ENCODE measurements at places on chromosomes 2 and 18.
A peak's percentile ranks its signal among the peaks of the same experiment; 100 is the strongest.

DNA sequence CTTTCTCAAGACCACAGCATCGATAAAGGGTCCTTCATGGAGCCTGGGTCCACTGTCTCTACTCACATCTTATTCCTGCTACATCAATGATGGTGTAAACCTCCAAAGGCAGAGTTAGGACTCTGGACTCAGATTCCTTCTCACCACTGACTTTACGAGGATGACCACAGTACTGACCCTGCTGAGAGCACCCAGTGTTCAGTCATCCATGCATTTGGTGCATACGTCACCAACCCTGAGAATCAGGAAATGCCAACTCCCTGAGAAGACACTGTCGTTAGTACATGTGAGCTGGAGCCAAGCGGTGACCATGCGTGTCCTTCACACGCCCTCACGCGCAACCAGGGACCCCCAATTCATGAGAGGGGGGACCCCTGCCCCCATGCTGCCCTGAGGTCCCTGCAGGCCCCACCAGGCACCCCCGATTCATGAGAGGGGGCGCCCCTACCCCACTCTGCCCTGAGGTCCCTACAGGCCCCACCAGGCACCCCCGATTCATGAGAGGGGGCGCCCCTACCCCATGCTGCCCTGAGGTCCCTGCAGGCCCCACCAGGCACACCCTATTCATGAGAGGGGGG, 178.4 kb upstream of the TPO start:
- DNase-seq = no peak

- no peak for DNase-seq
These were observed 638.1 kb downstream of the ERBB4 start for GRCh38 chr2:211900518-211900917.

- no peak for DNase-seq
These were observed 666.4 kb upstream of the ZEB2 start for GRCh38 chr2:145186303-145186702.

DNA sequence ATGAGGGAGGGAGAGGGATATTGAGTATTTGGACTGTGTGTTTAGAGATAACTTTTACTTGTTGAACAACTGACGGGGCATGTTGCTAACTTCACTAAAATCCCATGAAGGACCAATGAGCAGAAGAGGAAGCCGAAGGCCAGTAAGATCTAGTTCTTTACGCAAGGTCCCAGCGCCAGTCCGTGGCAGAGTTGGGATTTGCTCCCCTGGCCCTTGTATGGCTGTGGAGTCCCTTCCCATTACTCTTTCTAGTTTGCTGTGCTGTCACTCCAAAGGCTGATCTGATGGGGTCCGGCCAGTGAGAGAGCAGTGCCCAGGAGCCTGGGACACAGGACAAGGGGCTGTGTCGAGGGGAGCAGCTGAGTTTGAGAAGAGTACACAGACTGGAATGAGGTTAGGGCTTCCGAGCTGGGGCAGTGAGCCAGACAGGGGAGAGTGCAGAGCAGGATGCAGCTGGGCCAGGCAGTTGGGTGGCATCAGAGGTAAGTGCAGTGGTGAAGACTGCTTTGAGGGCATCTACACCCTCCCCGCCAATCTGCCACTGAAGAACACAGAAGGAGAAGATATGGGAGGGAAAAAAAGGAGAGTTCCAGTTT, 692.9 kb upstream of the HS6ST1 start:
- peak; percentile 22 for DNase-seq

DNA sequence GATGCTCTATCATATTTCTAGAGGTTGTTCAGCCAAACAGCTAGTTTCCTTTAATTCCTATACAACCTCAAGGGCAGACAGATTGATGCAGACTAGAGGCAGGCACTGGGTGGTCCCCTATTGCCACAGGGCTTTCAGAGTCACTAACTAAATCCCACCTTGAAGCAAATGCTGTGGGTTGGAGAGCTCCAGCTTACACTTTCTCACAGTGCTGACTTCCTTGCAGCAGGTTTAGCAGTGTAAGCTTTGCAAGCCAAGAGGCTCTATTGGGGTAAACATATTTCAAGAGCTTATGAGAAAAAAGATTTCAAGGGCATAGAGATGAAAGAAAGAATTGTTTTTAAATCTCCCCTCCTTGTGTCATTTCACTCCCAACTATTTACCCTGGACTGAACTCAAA, 366.5 kb upstream of the CRIM1 start:
- no peak for DNase-seq

GRCh38 chr2:130963849-130964793, 127.4 kb downstream of the ARHGEF4 start:
- DNase-seq = peak; percentile 51

DNA sequence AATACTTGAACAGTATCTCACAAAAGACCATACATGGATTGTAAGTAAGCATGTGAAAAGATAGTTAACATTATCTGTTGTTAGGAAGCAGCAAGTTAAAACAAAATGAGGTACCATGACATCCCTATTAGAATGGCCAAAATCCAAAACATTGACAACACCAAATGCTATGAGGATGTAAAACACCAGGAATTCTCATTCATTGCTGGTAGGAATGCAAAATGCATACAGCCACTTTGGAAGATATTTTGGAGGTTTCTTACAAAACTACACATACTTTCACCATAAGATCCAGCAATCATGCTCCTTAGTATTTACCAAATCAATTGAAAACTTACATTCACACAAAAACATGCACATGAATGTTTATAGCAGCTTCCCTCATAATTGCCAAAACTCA, 30.9 kb upstream of the ICOS start:
- DNase-seq = no peak

DNA sequence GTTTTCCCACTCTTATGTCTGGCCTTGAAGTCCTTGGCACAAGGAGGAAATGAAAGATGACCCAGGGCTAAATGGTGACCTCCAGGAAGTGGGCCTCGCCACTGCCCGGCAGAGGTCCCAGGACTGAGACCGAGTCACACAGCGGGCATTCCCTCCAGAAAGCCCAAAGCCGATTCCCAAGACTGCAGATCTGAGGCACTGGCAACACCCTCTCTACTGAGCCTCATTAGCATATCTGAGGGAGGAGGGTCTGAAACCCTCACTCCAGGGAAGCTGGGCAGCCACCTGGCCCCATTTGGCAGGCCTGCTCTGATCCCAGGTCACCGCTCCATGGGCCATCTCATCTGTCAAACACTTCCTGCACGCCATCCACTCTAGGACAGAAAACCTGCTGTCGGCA, 29.1 kb downstream of the FAM178B start:
- no peak for DNase-seq

DNA sequence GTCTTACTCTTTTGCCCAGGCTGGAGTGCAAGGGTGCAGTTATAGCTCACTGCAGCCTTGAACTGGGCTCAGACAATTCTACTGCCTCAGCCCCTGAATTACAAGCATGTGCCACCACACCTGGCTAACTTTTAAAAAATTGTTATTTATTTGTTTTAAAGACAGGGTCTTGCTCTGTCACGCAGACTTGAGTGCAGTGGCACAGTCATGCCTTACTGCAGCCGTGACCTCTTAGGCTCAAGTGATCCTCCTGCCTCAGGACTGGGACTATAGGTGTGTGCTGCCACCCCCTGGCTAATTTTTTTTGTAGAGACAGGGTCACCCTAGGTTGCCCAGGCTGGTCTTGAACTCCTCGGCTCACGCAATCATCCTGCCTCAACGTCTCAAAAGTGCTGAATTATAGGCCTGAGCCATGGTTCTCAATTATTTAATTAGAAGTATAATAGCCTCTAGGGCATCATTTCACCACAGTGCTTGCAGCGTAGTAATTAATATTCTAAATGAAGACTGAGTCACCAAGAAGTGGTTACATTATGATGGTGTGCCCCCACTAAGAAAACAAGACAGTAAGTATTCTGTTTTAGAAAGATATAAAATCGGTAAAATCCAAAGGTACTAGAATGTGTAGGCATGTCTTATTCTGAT, 69.6 kb downstream of the EML4 start:
- peak; percentile 45 for DNase-seq

DNA sequence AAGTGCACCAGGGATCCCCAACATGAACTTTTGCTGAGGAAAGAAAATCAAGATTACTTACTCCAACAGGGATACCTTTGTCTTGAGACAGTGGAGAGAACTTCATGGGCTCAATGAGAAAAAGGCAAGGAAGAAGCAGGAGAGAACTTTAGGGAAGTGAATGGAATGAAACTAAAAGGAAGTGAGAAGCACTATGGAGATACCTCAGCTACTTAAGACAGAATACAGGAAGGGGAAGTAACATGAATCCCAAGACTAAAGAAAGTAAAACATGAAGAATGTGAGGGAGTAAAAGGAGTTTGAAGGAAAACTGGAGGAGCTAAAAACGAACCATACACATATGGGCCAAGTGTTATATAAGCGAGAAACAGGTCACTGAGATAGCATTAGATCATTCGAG, 32.4 kb upstream of the ACTR3 start:
- DNase-seq = no peak

DNA sequence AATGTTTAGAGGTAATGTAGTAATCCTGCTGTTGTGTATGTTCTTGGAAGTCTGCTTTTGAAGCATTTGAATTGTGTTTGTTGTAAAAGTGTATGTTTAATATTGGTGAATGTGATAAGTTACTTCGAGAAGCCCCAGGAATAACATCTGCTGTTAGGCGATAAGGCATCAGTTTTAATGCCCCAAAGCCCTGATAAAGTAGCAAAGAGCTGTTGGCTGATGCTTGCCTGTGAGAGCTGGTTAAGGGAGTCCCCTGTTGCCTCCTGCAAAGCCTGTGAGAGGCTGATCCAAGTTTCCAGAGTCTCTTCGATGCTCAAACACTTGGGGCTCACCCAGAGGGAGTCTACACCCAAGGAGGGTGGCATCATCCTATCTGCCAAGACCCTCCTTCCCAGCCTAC, 110.3 kb downstream of the RNF152 start:
- DNase-seq = no peak

DNA sequence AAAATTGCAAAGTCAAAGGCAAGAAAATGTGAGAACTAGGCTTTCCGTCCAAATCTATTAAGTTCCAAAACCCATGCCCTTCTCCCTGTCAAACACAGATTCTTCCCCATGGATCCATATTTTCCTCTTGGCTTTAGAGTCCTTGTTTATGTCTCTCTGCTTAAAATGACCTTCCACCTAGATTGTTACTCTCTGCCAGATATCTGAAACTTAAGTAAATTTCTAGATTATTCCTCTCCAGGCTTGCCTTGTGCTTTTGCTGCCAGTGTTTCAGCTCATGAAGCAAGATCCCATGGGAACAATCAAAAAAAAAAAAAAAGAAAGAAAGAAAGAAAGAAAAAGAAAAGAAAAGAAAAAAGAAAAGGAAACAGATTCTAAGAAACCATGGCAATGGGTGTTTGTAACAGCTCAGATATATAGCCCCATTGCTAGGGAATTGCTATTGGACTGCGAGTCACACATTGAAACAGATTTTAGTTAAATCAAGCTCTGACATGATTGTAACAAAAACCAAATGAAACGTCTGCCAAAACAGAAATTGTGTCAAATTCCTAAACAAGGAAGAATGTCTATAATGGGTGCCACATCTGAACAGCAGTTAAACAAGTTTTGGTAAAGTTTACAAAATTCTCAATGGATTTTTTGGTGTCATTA, 660.7 kb upstream of the CNTNAP5 start:
- DNase-seq = no peak

DNA sequence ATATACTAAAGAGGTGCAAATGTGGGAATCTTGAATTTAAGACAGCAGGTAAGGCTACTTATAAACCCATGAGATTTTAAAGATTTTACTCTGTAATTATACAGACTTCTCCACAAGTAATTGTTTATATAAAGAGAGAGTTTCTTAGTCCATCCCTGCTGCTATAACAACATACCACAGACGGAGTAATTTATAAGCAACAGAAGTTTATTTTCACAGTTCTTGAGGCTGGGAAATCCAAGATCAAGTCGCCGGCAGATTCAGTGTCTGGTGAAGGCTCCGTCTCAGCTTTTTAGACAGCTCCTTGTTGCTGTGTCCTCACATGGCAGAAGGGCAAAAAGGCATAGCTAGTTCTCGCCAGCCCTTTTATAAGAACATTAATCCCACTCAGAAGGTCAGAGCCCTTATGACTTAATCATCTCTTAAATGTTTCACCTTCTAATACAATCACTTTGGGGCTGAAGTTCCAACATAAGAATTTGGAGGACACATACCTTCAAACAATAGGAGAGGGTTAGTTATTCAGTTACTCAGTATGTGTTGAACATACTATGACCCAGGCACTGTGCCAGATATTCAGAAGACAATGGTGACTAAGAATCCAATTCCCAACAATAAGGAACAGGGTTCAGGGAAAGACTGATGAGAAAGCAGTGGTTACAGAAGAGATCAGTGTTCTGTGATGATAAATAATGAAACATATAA, 466.0 kb downstream of the RIT2 start:
- no peak for DNase-seq

- DNase-seq = no peak
These were observed 1.4 kb downstream of the GPR35 start for GRCh38 chr2:240626531-240627300.

GRCh38 chr2:108621087-108621559, 86.9 kb downstream of the LIMS1 start:
- DNase-seq = peak; percentile 79

DNA sequence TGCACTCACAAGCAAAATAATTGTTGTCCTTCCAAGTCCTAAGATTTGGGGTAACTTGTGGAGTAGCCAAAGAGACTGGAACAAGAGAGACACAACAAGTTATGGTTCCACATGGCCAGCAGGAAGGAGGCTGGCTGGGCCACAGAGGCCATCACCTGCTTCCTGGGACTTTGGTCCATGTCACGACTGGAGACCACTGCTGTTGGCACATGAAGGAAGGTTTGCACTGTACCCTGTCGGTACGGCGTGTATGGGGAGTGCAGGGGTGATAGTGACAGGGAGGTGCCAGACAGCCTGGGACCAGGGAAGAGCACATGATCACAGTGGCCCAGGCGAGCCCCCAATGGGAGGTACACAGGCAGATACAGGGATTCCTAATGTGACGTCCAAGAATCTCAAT, 15.5 kb downstream of the SLC66A2 start:
- DNase-seq = no peak

- no peak for DNase-seq
These were observed 9.7 kb upstream of the RMC1 start for GRCh38 chr18:23493654-23494053.

GRCh38 chr2:176986487-176986886, 226.1 kb upstream of the HNRNPA3 start:
- DNase-seq = no peak

- DNase-seq = no peak
These were observed 25.7 kb downstream of the FZD5 start for GRCh38 chr2:207744050-207744449.

- no peak for DNase-seq
These were observed 81.4 kb downstream of the KCNS3 start for GRCh38 chr2:17959833-17960232.

DNA sequence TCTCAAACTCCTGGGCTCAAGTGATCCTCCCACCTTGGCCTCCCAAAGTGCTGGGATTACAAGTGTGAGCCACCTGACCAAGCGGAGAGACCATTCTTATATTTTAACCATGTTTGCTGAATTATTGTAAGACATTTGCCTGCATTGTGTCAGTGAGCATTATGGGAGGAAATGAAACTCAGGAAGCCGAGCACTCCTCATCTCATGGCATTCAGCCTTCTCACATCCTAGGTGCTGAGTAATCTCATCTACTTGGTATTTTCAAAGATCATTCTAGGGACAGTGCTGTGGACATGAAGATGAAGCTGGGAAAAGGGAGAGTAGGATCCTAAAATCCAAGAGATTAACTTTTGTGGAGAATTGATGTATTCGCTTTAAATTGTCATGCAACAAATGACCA, 66.1 kb downstream of the NAPG start:
- DNase-seq = no peak

All from hematopoietic multipotent progenitor cell (in vitro differentiated cells).